Activated T-helper 2 cell treated with anti-CD3 and anti-CD28 coated beads, Interferon-gamma antibody, Interleukin-2, Interleukin-4, amounts not matched to agents 10 μg/mL and 5 μg/mL and 100 μg/mL, durations not matched to agents 14 hours and 24 hours and 36 hours (primary cell): ENCODE measurements at places on chromosomes 12 and 14.

GRCh38 chr14:69464829-69465228 is 19.7 kb upstream of the PLEKHD1 start:
- H3K4me3 ChIP-seq = no peak overlapping the region
- no peak overlapping the region for H3K27ac ChIP-seq
- H3K4me1 ChIP-seq = no peaks in the 10 kb centered on the region
- no peaks in the 10 kb centered on the region for H3K27me3 ChIP-seq

DNA sequence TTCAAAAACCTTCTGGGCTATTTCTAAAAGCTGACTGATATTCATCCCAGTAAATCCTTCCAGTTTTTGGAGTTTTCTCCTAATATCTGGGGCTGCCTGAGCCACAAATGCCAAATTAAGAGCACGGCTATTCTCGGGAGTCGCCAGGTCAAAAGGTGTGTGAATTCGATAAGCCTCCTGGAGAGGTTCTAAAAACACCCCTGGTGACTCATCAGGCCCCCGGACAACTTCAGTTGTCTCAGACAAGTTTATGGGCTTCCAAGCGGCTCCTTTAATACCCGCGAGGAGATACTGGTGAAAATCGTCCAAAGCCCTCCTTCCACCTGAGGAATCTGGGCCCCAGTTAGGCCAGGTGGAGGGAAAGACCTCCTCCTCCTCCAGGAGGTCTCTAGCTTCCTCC is 677.1 kb downstream of the TMEM121 start:
- peaks cover 51% of the 10 kb centered on the region for H3K27me3 ChIP-seq
- DNase-seq = no peak
- H3K36me3 ChIP-seq = no peaks in the 10 kb centered on the region
- no peak overlapping the region for H3K27ac ChIP-seq
- H3K4me1 ChIP-seq = peaks cover 11% of the 10 kb centered on the region
- no peak overlapping the region for H3K4me3 ChIP-seq

GRCh38 chr14:100755649-100756048 is 29.0 kb downstream of the DLK1 start:
- H3K27me3 ChIP-seq = peaks cover 9% of the 10 kb centered on the region
- H3K36me3 ChIP-seq = no peaks in the 10 kb centered on the region
- H3K4me1 ChIP-seq = no peaks in the 10 kb centered on the region

DNA sequence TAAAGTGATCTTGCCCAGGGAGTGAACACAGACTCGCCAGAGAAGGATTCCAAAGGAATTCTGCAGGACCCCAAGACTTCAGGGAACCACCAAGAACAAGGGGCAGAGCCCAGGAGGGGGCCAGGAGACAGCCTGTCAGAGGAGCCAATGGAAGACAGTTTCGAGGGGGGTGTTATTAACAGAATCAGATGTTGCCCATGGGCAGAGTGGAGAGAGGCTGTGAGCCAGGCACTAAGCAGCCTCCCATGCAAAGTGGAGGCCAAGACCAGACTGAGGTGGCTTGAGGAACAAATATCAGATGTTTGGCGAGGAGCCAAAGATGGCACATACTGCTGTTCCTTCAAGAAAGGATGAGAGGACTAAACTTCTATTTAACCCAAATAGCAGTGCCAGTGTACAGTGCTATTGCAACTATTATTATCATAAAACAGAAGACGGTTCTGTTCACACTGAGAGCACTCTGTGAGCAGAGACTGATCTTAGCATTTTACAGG is 12.6 kb downstream of the APPL2 start:
- H3K27ac ChIP-seq = no peak overlapping the region
- H3K4me1 ChIP-seq = peaks cover 31% of the 10 kb centered on the region
- DNase-seq = no peak
- H3K36me3 ChIP-seq = peaks cover 63% of the 10 kb centered on the region

DNA sequence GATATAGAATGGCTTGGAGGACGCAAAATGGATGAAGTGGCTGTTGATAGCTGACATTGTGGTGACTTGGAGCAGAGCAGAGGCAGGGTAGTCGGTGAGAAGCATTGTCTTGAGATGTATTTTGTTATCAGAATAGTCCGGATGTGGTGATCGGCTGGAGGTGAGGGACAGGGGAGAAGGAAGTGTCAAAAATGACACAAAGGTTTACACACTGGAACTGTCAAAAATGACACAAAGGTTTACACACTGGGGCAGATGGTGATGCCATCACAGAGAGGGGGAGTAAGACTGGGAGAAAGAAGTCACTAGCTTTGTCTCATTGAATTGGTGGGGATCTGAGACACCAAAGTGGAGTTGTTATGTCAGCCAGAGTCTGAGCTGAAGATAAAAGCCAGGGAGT is 30.1 kb downstream of the CDKL1 start:
- H3K36me3 ChIP-seq = peaks cover 6% of the 10 kb centered on the region
- peaks cover 25% of the 10 kb centered on the region for H3K4me1 ChIP-seq
- no peak for DNase-seq
- no peak overlapping the region for H3K27ac ChIP-seq

GRCh38 chr14:54564868-54565784 is 1.8 kb upstream of the SAMD4A start:
- peaks cover 17% of the 10 kb centered on the region for H3K4me1 ChIP-seq
- peaks cover 2% of the 10 kb centered on the region for H3K36me3 ChIP-seq
- no peak overlapping the region for H3K27ac ChIP-seq

DNA sequence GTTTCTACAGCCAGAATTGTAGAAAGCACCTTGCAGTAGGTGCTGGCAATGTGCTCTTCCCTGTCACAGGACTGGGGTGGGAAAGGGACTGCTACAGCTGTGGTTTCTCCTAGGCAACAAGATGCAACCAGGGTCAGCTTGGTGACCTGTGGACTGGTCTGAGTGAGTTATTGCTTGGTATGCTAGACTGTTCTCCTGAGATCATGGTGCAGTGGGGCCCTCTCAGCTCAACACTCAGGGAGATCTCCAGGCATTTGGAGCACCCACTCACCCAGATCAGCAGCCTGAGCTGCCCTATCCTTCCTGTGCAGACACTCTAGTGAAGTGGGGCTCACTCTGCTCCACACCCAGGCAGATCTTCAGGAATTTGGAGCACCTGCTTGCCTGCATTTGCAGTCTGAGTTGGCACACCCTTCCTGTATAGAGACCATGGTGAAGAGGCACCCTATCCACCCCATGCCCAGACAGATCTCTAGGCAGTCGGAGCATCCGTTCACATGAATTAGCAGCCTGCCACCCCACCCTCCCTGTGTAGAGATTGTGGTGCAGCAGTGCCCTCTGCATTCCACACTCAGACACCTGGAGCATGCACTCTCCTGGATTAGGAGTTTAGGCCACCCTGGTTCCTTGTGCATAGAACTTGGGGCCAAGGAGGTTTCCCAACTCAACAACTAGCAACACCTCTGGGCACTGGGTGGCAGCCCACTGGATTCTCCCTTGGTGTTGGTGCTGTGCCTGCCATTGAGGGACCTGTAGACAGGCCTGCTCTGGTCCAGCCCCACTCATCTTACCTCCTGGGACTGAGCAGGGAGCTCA is 3.8 kb upstream of the FAM186B start:
- no peak overlapping the region for H3K4me3 ChIP-seq
- peaks cover 6% of the 10 kb centered on the region for H3K36me3 ChIP-seq
- H3K4me1 ChIP-seq = peaks cover 1% of the 10 kb centered on the region
- H3K27me3 ChIP-seq = peaks cover 6% of the 10 kb centered on the region
- H3K27ac ChIP-seq = no peak overlapping the region

- H3K36me3 ChIP-seq = peaks cover 28% of the 10 kb centered on the region
- H3K4me1 ChIP-seq = peaks cover 27% of the 10 kb centered on the region
- peak overlapping the region; percentile 97 for H3K4me3 ChIP-seq
- H3K27me3 ChIP-seq = no peaks in the 10 kb centered on the region
These were observed 668 bp downstream of the TRIP11 start for GRCh38 chr14:92039063-92039718.

DNA sequence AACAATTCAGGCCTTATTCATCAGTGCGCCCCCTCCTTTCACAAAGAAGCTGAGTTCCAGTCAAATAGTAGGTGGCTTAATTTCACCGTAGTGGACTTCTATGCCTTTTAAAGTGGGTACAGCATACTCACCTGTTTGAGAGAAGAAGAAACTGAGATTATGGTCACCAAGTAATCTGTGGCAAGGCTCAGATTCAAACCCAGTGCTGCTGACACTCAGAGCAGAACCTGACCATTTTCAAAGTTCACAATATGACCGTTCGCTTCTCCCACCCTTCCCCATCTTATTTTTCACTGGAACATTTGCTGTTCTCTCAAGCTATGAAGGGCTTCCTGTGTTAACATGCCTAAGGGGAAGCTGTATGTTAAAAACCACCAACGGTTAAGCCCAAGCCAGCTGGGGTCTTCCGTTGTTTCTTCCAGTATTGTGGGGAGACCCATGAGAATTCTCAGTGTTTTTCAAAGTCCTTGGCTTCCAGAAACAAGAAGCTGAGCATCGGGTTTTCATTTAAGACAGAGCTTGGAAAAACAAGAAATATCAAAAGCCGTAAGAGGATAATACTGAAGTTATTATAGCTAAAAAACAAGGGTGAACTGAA is 6.1 kb upstream of the PSMA6 start:
- DNase-seq = no peak
- H3K4me3 ChIP-seq = no peak overlapping the region
- peaks cover 46% of the 10 kb centered on the region for H3K4me1 ChIP-seq

GRCh38 chr12:98513379-98514322 is 1.7 kb upstream of the TMPO start:
- DNase-seq = no peak
- peak overlapping the region; percentile 98 for H3K27ac ChIP-seq
- H3K27me3 ChIP-seq = no peaks in the 10 kb centered on the region

- H3K4me3 ChIP-seq = peak overlapping the region; percentile 28
- no peak for DNase-seq
- H3K27ac ChIP-seq = peak overlapping the region; percentile 24
- peaks cover 19% of the 10 kb centered on the region for H3K4me1 ChIP-seq
- H3K27me3 ChIP-seq = no peaks in the 10 kb centered on the region
These were observed 482 bp upstream of the PSMC1 start for GRCh38 chr14:90255871-90256270.

DNA sequence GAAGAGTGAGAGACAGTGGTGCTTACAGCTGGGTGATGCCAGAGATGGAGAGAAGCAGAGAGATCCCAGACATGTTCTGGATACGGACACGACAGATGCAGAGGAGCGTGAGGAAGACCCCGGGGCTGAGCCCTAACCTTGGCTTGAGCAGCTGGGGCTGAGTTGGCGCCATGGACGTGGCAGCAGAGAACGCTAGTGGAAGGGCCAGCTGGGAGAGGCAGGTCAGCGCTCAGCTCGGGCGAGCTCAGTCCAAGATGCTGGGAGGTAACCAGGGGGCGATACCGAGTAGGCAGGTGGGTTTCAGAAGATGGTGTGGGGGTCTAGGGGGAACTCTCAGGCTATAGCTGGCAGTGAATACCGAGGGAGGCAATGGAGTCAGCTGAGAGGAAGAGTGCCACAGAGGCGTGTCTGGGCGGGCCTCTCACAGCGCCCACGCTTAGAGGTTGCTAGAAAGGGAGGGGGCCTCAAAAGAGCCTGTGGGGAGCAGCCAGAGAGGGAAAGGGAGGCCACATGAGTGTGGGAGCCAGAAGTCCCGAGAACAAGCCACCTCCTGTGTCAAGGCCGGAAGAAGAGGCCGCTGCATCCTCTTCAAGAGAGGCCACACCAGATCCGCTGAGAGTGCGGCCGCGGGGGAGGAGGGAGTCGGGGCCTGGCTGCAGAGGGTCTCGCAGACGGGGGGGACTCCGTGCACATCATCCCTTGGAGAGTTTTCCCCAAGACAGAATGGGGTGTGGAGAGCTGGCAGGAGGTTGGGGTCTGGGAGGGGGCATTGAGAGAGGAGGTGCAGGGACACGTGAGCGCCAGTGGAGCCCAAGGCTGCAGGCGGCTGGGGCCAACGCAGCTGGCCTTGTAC is 57.0 kb upstream of the DIO3 start:
- DNase-seq = no peak
- H3K4me3 ChIP-seq = no peak overlapping the region
- no peaks in the 10 kb centered on the region for H3K27me3 ChIP-seq
- no peak overlapping the region for H3K27ac ChIP-seq

- H3K27me3 ChIP-seq = no peaks in the 10 kb centered on the region
- no peak overlapping the region for H3K27ac ChIP-seq
- peaks cover 7% of the 10 kb centered on the region for H3K4me1 ChIP-seq
- no peak overlapping the region for H3K4me3 ChIP-seq
- H3K36me3 ChIP-seq = no peaks in the 10 kb centered on the region
These were observed 101.4 kb upstream of the RTL1 start for GRCh38 chr14:101004954-101005353.

- no peak overlapping the region for H3K4me3 ChIP-seq
- peaks cover 6% of the 10 kb centered on the region for H3K4me1 ChIP-seq
- H3K27ac ChIP-seq = no peak overlapping the region
- peaks cover 5% of the 10 kb centered on the region for H3K27me3 ChIP-seq
- no peaks in the 10 kb centered on the region for H3K36me3 ChIP-seq
- no peak for DNase-seq
These were observed 4.7 kb upstream of the CFAP73 start for GRCh38 chr12:113144806-113145205.

DNA sequence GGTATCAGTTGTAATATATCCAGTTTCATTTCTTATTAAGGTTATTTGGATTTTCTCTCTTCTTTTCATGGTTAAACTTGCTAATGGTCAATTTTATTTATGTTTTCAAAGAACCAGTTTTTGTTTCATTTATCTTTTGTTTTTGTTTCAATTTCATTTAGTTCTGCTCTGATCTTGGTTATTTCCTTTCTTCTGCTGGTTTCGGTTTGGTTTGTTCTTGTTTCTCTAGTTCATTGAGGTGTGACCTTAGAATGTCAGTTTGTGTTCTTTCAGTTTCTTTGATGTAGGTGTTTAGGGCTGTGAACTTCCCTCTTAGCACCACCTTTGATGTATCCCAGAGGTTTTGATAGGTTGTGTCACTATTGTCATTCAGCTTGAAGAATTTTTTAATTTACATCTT is 145.6 kb upstream of the SLCO1B1 start:
- no peak overlapping the region for H3K27ac ChIP-seq
- no peak for DNase-seq
- no peak overlapping the region for H3K4me3 ChIP-seq
- H3K4me1 ChIP-seq = peaks cover 3% of the 10 kb centered on the region
- no peaks in the 10 kb centered on the region for H3K27me3 ChIP-seq
- no peaks in the 10 kb centered on the region for H3K36me3 ChIP-seq

DNA sequence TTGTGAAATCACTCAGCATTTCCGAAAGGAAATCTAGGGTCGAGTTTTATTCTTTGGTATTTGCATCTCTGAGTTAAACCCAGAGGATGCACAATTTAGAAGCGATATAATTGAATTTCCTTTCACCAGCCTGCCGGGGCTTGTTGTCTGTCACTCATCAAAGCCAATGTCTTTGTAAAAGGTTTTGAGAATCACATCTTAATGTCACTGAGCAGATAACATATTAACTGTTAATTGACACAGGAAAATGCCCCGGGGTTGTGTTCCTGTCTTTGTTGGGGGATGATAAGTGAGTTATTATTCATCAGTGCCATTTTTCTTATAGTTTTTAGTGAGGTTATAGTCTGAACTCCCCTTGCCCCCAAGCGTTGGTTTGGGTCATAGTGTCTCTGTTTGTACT is 73.4 kb downstream of the DUSP6 start:
- H3K36me3 ChIP-seq = peaks cover 33% of the 10 kb centered on the region
- peaks cover 26% of the 10 kb centered on the region for H3K4me1 ChIP-seq
- no peak overlapping the region for H3K4me3 ChIP-seq

- no peak overlapping the region for H3K27ac ChIP-seq
- no peak overlapping the region for H3K4me3 ChIP-seq
- DNase-seq = no peak
- H3K4me1 ChIP-seq = peaks cover 2% of the 10 kb centered on the region
- no peaks in the 10 kb centered on the region for H3K36me3 ChIP-seq
These were observed 2.0 kb upstream of the SDS start for GRCh38 chr12:113405694-113406093.
